Thyroid gland (tissue), 4 donors: ENCODE measurements at places on chromosomes 6 and 20. TPM values are rescaled to one million over a fixed set of nuclear protein-coding genes. Genes with fewer than 3 reads are reported as not detected.

DNA sequence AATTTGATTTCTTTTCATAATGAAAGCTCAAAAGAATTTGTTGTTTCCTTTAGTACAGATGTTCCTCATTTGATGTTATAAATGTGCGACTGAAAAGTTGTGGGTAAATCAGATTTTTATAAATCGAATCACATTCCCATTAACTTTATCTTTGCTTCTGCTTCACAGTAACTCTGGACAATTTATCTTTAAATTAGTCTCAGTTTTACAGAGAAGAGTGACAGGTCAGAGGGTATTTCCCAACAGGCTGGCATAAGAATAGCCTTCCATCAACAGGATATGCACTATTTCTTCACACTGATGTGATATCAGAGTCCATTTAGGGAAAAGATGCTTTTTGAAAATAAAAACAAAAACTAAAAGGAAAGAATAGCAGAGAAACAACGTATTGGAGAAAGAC lies 286.9 kb downstream of the FRK start:
- H3K27ac ChIP-seq: no peak overlapping the region
- H3K4me1 ChIP-seq: no peaks in the 10 kb centered on the region
- no peak for DNase-seq
- H3K36me3 ChIP-seq: no peaks in the 10 kb centered on the region

- H3K27me3 ChIP-seq: no peaks in the 10 kb centered on the region
- H3K27ac ChIP-seq: no peak overlapping the region
- H3K4me1 ChIP-seq: no peaks in the 10 kb centered on the region
- H3K36me3 ChIP-seq: no peaks in the 10 kb centered on the region
- DNase-seq: no peak
Observed at GRCh38 chr20:61178551-61179071, 73.5 kb upstream of the CDH4 start.

The SEL1L2 gene
- not detected for total RNA-seq

DNA sequence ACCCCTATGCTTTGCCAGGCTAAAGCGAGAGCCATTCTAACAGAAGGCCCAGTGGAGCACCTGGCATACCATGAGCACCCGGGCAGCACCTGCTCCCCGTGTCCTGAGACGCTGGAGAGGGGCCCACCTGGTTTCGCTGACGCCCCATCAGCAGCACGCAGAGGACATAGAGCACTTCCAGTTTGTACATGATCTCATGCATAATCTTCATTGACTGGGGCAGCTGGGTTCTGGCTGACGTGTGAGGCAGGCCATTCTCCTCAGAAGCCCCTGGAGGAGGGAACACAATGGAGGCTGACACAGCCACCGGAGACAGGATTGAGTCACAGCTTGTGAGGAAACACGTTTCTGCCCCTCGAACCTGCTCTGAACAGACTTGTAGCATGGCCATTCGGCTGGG lies 65.4 kb downstream of the MYH7B start:
- no peak for DNase-seq
- no peak overlapping the region for H3K4me3 ChIP-seq
- no peaks in the 10 kb centered on the region for H3K4me1 ChIP-seq
- no peak overlapping the region for H3K27ac ChIP-seq
- peaks cover 24% of the 10 kb centered on the region for H3K36me3 ChIP-seq

DNA sequence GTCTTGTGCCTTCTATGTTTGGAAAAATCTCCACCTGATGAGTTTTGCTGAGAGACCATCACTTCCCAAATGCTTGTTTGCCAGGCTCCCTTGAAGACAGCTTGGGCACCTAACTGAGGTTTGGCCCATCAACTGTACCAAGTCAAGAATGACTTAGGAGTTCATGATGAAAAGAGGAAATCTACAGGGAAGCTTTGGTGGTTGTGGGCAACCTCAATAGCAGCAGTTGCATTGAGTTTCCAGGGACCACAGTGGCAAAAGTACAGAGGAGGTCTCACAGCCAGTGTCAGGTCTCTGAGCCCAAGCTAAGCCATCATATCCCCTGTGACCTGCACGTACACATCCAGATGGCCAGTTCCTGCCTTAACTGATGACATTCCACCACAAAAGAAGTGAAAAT lies 49.7 kb upstream of the PHACTR1 start:
- H3K4me1 ChIP-seq: no peaks in the 10 kb centered on the region
- H3K36me3 ChIP-seq: no peaks in the 10 kb centered on the region
- H3K27me3 ChIP-seq: no peaks in the 10 kb centered on the region
- H3K27ac ChIP-seq: no peak overlapping the region

DNA sequence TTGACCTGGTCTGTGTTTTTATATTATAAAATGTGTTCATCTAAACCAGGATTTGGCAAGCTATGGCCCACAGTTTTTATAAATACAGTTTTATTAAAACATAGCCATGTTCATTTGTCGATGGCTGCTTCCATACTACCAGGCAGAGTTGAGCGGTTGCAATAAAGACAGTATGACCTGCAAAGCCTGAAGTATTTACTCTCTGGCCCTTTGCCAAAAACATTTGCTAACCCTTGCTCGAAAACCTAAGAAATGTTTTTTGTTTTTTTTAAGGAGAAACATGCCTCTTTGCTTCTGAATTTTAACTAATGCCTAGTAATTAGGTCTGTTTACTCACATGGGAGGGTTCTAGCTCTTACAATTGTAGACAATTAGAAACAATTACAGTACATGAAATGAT lies 67.4 kb upstream of the SMIM28 start:
- no peaks in the 10 kb centered on the region for H3K4me1 ChIP-seq
- no peak overlapping the region for H3K27ac ChIP-seq

DNA sequence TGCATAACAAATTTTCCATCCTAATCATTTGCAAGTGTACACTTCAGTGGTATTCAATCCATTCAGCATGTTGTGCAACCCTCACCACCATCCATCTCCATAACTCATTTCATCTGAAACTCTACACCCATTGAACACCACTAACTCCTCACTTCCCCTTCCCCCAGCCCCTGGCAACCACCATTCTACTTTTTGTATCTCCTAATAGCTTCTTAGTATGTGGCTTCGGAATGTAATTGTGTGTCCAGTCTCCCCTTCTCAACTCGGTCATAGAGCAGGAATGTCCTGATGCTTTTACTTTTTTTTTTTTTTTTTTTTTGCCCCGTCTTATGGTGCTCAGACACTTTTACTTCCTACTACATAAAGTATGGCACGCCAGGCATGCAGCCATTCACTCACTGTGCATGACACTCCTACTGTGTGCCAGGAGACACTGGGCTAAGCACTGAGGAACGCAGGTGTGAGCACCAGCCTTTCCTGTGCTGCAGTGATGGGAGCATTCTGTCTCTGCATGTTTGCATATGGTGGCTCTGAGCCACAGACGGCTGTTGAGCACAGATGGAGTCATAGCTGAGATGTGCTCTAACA lies 15.3 kb downstream of the HCK start:
- H3K27me3 ChIP-seq: no peaks in the 10 kb centered on the region
- DNase-seq: no peak
- H3K4me3 ChIP-seq: no peak overlapping the region
- H3K36me3 ChIP-seq: no peaks in the 10 kb centered on the region
- H3K4me1 ChIP-seq: no peaks in the 10 kb centered on the region

GRCh38 chr6:22366214-22366613 lies 69.4 kb upstream of the PRL start:
- no peak for DNase-seq
- no peaks in the 10 kb centered on the region for H3K27me3 ChIP-seq
- H3K36me3 ChIP-seq: no peaks in the 10 kb centered on the region
- no peak overlapping the region for H3K4me3 ChIP-seq
- no peak overlapping the region for H3K27ac ChIP-seq

The ILRUN gene
- 94.5 TPM for total RNA-seq

DNA sequence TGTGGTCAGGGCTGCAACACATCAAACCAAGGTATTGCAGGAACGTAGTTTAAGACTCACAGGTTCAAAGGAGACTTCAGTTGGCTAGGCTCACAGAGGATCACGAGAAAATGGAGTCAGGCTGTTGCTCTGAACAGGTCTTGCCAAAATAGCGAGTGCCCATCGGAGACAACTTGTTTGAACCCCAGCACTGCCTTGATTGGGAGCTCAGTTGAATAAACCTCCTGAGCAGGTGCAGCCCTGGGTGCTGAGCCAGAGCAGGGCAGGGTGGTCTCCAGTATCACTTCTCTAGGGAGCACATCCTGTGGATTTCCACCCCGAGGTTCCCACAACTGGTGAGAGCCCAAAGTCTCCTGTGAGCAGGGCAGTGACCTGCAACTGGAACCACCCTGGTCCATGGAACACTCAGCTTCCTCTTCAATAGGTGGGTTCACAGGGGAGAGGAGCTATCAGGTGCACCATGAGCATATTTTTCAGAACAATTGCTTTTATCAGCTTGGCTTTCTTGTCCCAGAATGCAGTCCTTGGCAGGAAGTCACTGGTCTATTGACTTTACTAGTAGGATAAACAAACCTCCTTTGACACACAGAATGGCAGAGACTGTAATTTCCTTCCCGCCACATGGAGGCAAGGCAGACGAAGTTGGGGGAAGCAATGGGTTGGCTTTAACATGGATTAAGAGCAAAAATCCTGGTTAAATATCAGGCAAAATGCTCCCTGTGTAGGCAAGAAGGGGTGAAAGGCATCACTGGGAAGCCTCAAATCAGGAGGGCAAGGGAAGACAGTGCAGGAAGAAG lies 267.7 kb upstream of the FOXQ1 start:
- no peak overlapping the region for H3K4me3 ChIP-seq

GRCh38 chr6:378090-378957 lies 13.2 kb upstream of the IRF4 start:
- H3K36me3 ChIP-seq: no peaks in the 10 kb centered on the region
- no peak overlapping the region for H3K4me3 ChIP-seq
- peaks cover 5% of the 10 kb centered on the region for H3K27me3 ChIP-seq

The EEF1E1 gene
- 24.2 TPM for total RNA-seq

DNA sequence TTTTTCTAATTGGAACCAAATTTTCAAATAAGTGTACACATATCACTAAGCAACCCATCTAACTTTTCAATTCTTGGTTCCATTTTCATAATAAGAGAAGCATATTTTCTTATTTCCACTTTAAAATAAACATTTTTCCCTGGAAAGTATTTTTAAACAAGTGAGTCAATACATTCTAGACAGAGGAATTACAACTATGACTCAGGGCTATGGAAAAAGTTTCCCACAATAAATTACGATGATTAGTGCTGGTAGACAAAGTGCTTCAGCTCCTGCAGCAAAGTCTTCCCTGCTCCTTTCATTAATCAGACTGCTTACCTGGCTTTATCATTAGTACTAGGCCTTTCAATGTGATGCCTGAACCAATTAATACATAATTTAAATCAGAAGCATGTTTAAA lies 322.5 kb downstream of the HACE1 start:
- no peak for DNase-seq
- no peak overlapping the region for H3K4me3 ChIP-seq
- H3K36me3 ChIP-seq: no peaks in the 10 kb centered on the region
- no peaks in the 10 kb centered on the region for H3K4me1 ChIP-seq
- no peak overlapping the region for H3K27ac ChIP-seq
- H3K27me3 ChIP-seq: no peaks in the 10 kb centered on the region

The NOTCH4 gene
- 14.5 TPM for total RNA-seq

The PBOV1 gene
- not detected for total RNA-seq

DNA sequence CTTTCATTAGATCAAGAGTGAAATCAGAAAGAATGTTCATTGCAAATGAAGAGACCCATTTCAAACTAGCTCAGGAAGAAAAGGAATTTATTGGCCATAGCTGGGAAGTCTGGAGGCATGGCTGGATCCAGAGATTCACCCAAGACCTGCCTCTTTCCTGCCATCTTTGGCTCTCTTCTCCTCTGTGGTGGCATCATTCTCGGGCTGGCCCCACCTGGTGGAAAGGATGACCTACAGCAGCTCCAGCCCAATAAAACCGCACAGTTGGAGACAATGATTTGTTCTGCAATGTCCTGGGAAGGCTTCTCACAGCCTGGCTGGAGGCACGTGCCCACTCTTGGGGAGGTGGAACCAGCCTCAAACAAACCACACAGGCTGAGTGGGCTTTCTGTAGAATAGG lies 18.1 kb upstream of the FERMT1 start:
- no peaks in the 10 kb centered on the region for H3K27me3 ChIP-seq
- H3K4me1 ChIP-seq: no peaks in the 10 kb centered on the region
